Stimulated activated CD4-positive, alpha-beta T cell treated with anti-CD3 and anti-CD28 coated beads, Interleukin-4, amount 100 ng/mL, for 48 hours (primary cell): ENCODE measurements at places on chromosomes 16 and 17.

GRCh38 chr17:10135539-10136257 lies 62.7 kb downstream of the GAS7 start:
- DNase-seq = no peak

- DNase-seq = no peak
Observed at GRCh38 chr17:48484256-48484655, 46.6 kb downstream of the HOXB1 start.

- no peak for DNase-seq
Observed at GRCh38 chr17:35175638-35176415, 18.4 kb downstream of the SLC35G3 start.

- no peak for DNase-seq
Observed at GRCh38 chr17:71764505-71764904, 356.3 kb upstream of the SOX9 start.

GRCh38 chr17:32104158-32104557 lies 38.1 kb upstream of the RHOT1 start:
- DNase-seq = no peak

DNA sequence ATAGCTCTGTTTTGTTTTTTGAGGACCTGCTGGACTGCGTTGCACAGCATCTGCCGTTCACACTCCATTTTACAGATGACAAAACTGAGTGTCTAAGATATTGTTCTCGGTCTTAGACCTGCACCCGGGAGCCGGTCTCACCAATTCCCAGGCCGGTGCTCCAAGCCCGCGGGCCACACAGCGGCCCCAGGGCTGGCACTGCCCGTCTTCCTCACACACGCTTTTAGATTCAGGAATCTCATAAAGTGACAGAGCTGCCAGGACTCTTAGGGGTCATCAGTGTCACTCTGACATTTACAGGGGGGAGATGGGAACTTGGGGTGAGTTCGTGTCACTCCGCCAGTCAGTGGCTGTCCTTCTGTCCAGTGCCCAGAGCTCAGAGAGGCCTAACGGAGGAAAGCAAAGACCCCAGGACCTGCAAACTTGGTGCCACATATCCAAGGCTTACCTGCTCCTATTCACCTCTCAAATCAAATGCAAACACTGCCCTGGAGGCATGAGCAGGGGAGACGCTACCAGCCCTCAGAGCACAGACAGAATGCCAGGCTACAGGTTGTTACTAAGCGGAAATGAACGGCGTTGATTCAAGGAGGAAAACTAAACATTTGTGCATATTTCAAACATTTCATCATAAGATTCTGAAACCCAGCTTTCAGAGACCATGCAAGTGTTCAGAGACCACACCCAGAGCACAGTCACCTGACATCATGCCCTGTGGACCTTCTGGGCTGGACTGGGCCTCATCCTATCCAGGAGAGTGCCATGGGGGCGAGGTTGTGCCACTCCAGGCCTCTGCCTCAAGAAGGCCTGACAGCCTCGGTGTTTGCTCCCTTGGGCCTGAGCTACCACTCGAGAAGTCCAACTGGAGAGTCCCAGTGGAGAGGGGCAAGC lies 29.5 kb downstream of the TNFRSF13B start:
- no peak for DNase-seq

DNA sequence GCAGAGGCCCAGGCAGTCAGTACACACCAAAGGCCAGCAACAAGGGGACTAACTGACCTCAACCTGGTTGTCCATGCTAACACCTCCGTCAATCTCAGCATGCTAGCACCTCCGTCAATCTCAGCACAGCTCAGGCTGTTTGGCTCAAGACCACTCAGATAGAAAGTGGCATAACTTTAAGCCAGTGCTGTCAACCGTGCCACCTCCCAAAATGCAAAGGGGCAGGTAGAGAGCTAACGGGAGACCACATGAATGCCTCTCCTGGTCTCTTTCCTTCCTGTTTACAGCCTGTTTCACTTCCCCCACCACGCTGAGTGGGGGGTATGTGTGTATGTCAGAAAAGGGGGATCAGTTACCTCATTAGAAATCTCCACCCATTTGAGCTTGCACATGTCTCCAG lies 3.3 kb downstream of the UBTF start:
- no peak for DNase-seq

GRCh38 chr16:57186872-57187854 lies 1.0 kb downstream of the RSPRY1 start:
- DNase-seq = no peak

DNA sequence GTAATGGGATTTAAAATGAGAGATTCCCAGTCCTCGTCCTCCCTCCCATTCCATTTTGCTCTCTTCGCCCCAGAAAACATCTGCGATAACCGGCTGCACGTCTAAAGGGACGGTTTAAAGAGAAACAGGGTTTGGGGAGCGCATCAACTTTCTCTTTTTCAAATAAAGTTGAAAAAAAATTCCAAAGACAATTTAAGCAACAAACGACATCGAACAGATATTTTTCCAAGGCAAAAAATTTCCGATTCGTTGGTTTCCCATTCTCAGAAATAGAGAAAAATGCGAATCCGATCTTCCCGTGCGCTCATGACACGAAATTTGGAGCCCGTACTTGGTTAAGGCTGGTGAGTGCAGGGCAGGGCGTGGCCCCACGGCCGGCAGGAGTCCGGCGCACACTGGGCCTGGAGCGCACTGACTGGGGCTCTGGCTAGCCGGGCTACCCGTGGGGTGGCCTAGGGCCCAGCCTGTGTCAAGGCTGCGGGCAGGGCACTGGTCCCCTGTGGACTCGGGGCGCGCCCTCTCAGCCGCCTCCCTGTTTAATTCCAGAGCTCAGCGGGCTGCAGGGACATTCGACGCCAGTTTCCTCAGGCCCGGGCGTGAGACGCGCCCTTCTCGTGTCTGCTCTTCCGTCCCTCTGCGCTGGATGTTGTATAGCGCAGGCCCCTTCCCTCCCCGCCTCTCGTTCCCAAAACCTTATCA lies 17.9 kb upstream of the ZFHX3 start:
- DNase-seq = no peak

- DNase-seq = no peak
Observed at GRCh38 chr17:57466017-57466471, 209.7 kb downstream of the MSI2 start.

GRCh38 chr16:22739077-22739476 lies 74.9 kb upstream of the HS3ST2 start:
- no peak for DNase-seq

- no peak for DNase-seq
Observed at GRCh38 chr17:14469971-14470370, 169.1 kb downstream of the HS3ST3B1 start.

- DNase-seq = no peak
Observed at GRCh38 chr17:72206376-72206775, 85.6 kb downstream of the SOX9 start.

DNA sequence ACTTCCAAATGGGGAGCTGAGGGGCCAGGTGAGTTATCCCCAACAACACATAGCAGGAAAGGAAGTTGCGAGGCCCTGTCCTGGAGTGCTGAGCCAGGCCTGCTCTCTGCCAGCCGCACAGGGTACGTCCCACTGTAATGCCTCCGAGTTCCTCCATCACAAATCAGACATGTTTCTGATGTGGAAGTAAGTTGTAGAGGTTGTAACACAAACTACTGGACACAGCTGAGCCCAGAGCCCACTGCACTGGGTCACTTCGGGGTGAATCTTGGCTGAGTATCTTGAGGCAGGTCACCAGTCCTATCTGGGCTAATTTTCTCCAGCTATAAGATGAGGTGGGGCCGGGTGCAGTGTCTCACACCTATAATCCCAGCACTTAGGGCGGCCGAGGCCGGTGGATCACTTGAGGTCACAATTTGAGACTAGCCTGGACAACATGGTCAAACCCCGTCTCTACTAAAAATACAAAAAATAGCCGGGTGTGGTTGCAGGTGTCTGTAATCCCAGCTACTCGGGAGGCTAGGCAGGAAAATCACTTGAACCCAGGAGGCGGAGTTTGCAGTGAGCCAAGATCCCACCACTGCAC lies 100.8 kb upstream of the CDH5 start:
- no peak for DNase-seq

DNA sequence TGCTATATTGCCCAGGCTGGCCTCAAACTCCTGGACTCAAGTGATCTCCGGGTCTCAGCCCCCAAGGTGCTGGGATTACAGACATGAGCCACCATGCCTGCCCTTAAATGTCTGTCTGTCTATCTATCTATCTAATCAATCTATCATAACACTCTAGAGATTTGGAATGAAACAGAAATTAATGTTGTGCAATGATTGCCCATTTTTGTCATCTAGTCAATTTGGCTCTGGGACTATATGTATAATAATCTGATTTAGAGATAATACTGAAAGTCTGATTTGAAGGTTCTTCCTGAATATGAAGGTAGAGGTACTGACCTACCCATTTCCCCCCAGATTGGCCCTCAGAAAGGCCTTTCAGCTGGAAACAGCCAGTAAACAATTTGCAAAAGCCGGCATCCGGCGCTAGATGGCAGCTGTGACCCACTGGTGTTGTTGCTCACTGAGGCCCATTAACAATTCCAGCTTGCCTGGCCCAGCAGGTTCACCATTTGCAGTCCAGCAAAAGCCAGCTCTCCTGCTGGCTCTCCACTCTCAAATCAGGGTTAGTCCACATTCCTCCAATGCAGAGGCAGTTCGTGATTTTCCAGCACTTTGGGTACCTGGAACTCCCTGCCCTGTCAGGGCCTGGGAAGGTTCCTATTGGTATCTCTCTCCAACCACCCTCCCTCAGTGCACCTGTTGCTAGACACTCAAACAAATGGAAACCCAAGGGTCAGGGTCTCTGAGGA lies 22.9 kb upstream of the C16orf87 start:
- peak; percentile 50 for DNase-seq

GRCh38 chr16:23258919-23259237 lies 43.2 kb upstream of the SCNN1B start:
- DNase-seq = no peak

GRCh38 chr17:44752953-44753861 lies 5.6 kb upstream of the ADAM11 start:
- DNase-seq = no peak

DNA sequence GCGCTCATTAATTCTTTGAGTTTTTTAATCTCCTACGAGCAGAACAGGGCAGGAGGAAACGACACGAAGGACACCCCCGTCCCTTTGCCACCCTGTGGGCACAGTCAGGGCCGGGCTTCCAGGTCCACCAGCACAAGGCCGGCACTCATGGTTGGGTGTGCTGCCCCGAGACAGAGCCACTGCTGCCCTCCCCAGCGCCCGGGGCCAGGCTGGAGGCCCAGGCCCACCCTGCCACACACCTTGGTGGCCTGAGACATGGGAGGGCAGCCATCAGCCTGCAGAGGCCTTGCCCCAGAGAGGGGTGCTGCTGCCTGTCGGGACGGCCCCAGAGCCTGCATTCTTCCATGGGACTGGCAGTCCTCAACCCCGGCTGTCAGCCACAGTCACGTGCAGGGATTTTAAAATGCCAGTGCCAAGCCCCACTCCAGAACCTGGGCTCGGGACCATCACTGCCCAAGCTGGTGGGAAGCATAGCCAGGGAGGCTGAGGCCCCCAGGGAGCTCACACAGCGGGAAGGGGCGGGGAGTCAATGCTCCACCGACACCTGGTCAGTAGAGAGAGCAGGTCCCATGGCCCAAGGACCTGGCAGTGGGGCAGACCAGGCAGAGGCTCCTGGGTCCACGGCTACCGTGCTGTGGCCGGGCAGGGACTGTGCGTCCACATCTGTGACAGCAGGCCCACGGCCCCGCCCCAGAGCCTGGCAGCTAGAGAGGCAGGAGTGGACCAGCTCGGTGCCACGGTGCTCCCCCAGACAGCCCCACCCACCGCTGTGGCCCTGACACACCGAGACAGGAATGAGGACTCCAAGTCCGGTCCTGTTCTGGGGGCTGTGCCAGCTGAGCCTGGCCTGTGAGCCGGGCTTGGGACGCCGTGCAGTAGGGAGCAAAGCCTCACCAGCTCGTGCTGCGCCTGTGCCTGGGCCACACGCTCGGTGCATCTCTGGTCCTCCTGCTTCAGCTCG lies 27.5 kb downstream of the CEP131 start:
- DNase-seq = no peak

DNA sequence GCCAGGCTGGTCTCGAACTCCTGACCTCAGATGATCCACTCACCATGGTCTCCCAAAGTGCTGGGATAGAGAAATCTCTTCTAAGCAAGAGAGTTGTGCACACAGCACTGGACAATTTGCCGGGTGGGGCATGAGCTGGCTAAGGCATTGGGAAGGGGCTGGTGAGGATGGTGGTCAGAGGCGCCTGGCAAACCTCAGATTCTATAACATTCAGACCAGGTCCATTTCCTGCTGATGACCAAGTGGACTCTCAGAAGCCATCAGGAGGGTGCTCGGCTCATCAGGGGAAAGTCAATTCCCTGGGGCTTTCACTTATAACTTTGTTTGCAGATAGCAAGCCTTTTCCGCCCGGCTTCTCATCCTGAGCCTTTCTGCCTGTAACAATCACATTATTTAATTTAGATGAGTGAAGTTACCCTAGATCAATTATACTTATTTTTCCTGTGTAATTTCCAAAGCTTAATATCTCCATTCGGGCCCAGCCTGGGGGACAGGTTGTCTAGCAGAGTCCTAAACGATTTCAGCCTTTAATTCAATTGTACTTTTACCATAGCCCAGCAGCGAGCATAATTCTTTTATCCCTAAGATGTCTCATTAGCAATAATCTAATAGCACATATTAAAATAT lies 15.0 kb upstream of the SLC6A2 start:
- no peak for DNase-seq

DNA sequence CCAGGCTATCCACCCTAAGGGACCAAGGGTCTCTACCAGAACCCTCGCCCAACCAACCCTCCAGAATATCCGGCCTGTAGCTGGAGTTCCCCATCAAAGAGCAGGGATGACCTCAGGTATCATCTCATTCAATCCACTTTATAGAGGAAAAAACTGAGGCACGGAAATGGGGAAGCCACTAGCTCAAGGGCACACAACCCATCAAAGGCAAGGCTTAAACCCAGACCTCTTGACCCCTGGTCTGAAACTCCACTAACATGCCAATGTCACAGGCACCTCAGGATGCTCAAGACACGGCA lies 1.6 kb downstream of the TBC1D10B start:
- no peak for DNase-seq

GRCh38 chr16:85833219-85833920 lies 33.9 kb downstream of the COX4I1 start:
- no peak for DNase-seq

DNA sequence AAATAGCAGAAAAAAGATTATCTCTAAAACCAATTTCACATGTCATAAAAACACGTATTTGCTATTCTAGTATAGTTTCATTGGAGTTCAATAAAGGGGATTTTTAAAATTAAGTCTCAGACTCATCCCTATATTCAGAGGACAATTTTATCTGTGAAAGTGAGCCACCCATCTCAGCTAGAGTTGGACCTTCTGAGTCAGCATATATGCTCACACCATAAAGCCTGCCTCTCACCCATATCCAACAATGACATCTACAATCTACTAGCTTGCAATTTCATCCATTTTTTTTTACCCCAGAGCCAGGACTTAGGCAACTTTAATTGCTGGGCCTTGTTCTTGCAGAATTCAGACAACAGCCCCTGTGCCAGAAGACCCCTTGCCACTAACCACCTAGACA lies 165.3 kb upstream of the DYNLRB2 start:
- DNase-seq = no peak

GRCh38 chr16:62102588-62102987 lies 66.3 kb upstream of the CDH8 start:
- DNase-seq = no peak
